Brain pericyte (primary cell): ENCODE measurements at places on chromosomes 2 and 18.

GRCh38 chr2:165499131-165499530, 29.6 kb downstream of the CSRNP3 start:
- DNase-seq = no peak

- no peak for DNase-seq
Measured at GRCh38 chr2:98886066-98886554, 49.9 kb downstream of the CRACDL start.

- no peak for DNase-seq
Measured at GRCh38 chr18:74389171-74389927, 67.8 kb downstream of the DIPK1C start.

- DNase-seq = no peak
Measured at GRCh38 chr2:29898999-29899398, 22.4 kb downstream of the ALK start.

GRCh38 chr2:182921234-182921633, 54.8 kb upstream of the FRZB start:
- no peak for DNase-seq

DNA sequence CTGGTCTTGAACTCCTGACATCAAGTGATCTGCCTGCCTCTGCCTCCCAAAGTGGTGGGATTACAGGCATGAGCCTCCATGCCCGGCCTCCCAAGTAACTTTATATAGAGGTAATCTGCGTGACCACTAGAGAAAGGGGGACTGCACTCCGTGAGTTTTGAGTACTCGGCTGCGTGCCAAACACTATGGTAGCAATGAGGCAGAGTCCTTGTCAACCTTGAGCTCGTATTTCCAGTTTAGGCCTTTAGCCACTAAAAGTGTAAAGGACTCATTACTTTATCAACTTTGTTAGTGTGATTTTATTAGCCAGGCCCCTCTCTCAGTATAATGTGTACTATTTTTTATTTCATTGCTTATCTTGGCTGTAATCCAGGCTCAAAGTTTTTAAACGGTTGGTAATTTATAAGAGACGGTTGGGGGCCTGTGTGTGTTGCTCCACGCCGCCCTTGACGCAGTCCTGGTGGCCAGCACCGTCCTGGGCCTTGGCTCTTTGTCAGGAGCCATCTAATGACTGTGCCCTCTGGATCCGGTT, 56.2 kb downstream of the ZCCHC2 start:
- no peak for DNase-seq
